ENCODE measurements at places on chromosomes 1 and 21. TPM values are rescaled to one million over a fixed set of nuclear protein-coding genes. Genes with fewer than 3 reads are reported as not detected.

ATAD3B gene
- total RNA-seq, result 3.0 TPM

F3 gene
- total RNA-seq, result 2.7 TPM

PRKAA2 gene
- 2.8 TPM for total RNA-seq

S100A2 gene
- 29.8 TPM for total RNA-seq

ST6GALNAC3 gene
- total RNA-seq, result 0.47 TPM

CD164L2 gene
- total RNA-seq, result not detected

TRAF3IP3 gene
- total RNA-seq, result not detected

EFNA1 gene
- total RNA-seq, result 32.8 TPM

SUSD4 gene
- 0.60 TPM for total RNA-seq

TSPEAR gene
- not detected for total RNA-seq

CADM3 gene
- 0.24 TPM for total RNA-seq

MYBPH gene
- total RNA-seq, result not detected

KCNJ6 gene
- total RNA-seq, result 3.0 TPM

ARMH1 gene
- total RNA-seq, result 0.93 TPM
